B cell (primary cell): ENCODE measurements at places on chromosomes 5 and 9. TPM values are rescaled to one million over a fixed set of nuclear protein-coding genes. Genes with fewer than 3 reads are reported as not detected.

DNA sequence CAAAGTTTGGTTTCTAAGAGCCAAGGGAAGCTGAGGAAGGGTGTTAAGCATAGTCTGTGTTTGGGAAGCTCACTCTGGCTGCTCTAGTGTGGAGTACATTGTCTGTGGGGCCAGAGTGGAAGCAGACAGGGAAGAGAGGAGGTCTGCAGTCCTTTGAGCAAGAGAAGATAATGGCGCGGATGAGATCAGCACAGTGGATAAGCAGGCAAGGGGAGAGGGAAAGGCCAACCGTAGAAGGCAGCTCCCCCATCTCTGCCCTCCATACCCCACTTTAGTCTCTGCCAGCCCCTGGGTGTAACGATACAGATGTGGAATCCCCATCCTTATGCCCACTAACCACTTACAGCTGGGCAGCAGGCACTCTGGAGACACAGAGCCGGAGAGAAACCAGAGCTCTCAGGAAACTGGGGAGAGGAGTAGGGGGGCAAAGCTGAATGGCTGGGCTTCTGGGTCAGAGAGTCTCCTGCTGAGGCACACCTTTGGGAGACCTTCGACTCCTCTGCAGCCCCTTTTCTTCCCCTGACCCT, 75.0 kb downstream of the SLIT3 start:
- no peak for DNase-seq

DNA sequence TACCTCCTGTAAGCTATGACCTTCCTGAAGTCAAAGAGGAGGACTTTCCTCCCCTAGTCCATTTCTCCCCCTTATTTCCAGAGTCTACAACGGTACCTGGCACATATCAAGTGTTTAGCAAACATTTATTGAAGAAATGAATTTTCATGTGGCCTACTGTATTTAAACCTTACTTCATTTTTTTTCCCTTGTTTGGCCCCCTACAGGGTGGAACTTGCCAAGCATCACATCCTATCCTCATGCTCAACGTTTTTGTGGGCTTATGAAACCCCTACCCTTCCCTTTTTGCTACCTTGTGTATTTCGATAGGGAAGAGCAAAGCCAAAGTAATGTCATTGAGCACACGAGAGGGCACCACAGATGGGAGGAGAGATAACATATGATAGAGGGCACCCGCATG, 1857.8 kb upstream of the WWC1 start:
- DNase-seq: no peak

- no peak for DNase-seq
Observed at GRCh38 chr5:34604119-34604675, 51.9 kb upstream of the RAI14 start.

GRCh38 chr9:93574900-93575795, 1.2 kb upstream of the PHF2 start:
- DNase-seq: peak; percentile 26

GRCh38 chr9:91516081-91516480, 92.4 kb upstream of the NFIL3 start:
- DNase-seq: no peak

DNA sequence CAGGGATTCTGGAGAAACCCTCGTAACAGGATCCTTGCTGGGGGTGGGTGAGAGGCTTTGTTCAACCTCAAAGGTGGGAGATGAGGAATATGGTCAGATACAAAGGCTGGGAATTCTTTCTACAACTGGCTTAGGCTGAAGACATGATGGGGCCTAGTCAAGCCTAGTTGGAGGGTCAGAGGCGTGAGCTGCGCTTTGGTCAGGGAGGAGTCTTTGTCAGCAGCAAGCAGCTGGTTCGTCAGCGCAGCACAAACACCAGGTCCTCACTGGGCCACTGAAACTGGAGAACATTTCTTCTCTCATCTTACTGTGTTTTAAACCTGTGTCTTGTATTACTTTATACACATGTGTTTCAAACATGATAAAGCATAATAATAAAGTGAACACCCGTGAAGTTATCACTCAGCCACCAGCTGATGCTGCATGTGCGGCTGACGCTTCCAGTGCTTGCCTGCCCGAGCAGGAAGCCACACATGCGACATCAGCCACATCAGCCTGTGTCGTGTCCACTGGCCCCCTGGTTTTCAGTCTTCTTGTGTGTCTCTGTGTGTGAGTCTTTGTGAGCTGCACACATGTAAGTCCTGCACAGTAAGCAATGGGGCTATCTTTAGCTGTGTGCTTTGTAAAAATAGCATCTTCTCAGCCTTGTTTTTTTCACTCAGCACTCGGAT, 81.5 kb downstream of the WNK2 start:
- no peak for DNase-seq

The TLX3 gene
- not detected in 2 replicates for total RNA-seq

The HARS2 gene
- 65.1 and 68.0 TPM in 2 replicates for total RNA-seq

The HAND1 gene
- total RNA-seq: not detected in 2 replicates

The PIP5KL1 gene
- total RNA-seq: 1.4 and 2.1 TPM in 2 replicates

The EPB41L4B gene
- total RNA-seq: 2.5 and 2.9 TPM in 2 replicates

The AQP3 gene
- 1.4 and 1.8 TPM in 2 replicates for total RNA-seq

The NRARP gene
- total RNA-seq: 11.4 and 11.5 TPM in 2 replicates
